ENCODE measurements at places on chromosomes 16 and 17.

DNA sequence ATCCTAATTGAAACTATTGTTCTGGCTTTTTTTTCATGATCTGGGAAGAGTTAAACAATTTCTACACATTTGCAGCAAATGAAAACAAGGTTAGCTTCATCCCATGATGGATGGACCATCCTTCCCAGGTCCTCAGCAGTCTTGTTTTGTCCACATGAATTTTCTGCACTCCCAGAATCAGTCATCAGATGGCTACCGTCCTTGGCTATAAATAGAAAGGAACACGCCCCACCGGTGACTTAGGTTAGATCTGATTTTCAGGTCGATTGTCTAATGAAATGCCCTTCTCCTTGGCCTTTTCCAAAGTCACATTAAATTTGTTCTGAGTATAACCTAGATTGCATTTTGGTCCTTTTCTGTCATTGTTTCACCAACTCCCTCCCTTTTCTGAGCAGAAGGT, 41.4 kb upstream of the NOL11 start:
- H3K36me3 ChIP-seq, result peaks cover 6% of the 10 kb centered on the region
- no peak overlapping the region for H3K27ac ChIP-seq
- H3K4me1 ChIP-seq, result peaks cover 6% of the 10 kb centered on the region
- DNase-seq, result no peak
- H3K27me3 ChIP-seq, result no peaks in the 10 kb centered on the region
- no peak overlapping the region for H3K4me3 ChIP-seq

- peaks cover 29% of the 10 kb centered on the region for H3K27me3 ChIP-seq
- no peak overlapping the region for H3K4me3 ChIP-seq
- H3K27ac ChIP-seq, result no peak overlapping the region
- peaks cover 9% of the 10 kb centered on the region for H3K4me1 ChIP-seq
- no peak for DNase-seq
- no peaks in the 10 kb centered on the region for H3K36me3 ChIP-seq
These were observed 160.0 kb downstream of the MRM1 start for GRCh38 chr17:36761203-36761950.

DNA sequence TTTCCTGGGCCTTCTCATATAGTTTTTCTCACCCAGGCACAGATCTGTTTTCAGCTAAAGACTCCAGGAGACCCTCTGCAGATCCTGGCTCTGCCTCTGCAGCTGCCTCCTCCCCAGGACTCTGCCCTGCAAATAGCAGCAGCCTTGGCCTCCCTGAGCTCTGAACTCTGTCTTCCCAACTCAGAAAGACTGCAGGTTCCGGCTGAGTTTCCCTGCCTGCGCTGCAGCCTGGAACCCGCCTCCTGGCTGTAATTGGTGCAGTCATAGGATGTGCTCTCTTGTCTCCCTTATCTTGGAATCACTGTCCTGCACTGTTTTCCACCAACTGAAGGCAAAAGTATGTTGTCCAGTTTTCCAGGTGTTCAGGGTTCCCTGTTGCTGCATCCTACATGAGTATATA, 14.3 kb upstream of the DNASE1 start:
- H3K4me1 ChIP-seq, result peaks cover 31% of the 10 kb centered on the region
- peaks cover 7% of the 10 kb centered on the region for H3K36me3 ChIP-seq
- peak overlapping the region; percentile 3 for H3K4me3 ChIP-seq
- no peak overlapping the region for H3K27ac ChIP-seq

- DNase-seq, result no peak
- H3K4me3 ChIP-seq, result peak overlapping the region; percentile 93
- H3K4me1 ChIP-seq, result peaks cover 25% of the 10 kb centered on the region
These were observed 944 bp upstream of the MARF1 start for GRCh38 chr16:15643946-15644250.

- H3K27me3 ChIP-seq, result peaks cover 16% of the 10 kb centered on the region
- no peaks in the 10 kb centered on the region for H3K36me3 ChIP-seq
- no peaks in the 10 kb centered on the region for H3K4me1 ChIP-seq
- DNase-seq, result no peak
These were observed 19.7 kb upstream of the NUP93 start for GRCh38 chr16:56710181-56710737.

DNA sequence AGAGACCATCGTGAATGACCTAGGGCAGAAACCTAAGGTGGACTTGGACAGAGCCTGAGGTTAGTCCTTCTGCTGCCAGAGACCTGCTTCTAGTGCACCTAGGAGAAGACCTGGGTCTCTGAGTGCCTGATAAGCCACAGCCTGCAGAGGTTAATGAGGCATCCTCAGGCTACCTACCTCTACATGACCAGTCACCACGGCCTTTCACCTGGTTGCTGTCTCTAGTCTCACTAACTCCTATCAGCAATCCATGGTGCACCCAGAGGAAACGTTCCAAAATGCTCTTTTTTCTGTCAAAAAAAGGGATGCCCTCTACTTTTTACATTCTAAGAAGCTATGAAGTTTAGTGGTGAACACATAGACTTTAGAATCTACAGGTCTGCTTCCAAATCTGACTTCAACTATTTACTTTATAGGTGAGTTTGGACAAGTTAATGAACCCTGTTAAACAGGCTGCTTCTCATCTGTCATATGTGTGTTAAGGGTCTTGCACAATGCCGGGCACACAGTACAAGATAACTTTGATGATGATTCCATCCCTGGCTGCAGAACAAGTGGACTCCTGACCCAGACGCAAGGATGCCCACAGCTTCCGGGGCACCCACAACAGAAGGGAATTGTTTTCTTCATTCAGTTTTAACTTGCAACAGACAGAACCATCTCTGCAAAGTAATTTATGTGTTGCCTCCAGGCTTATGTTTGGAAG, 469.9 kb upstream of the CDH5 start:
- no peaks in the 10 kb centered on the region for H3K36me3 ChIP-seq
- no peak overlapping the region for H3K27ac ChIP-seq
- peaks cover 5% of the 10 kb centered on the region for H3K27me3 ChIP-seq
- H3K4me3 ChIP-seq, result no peak overlapping the region
- peaks cover 1% of the 10 kb centered on the region for H3K4me1 ChIP-seq
- DNase-seq, result no peak

DNA sequence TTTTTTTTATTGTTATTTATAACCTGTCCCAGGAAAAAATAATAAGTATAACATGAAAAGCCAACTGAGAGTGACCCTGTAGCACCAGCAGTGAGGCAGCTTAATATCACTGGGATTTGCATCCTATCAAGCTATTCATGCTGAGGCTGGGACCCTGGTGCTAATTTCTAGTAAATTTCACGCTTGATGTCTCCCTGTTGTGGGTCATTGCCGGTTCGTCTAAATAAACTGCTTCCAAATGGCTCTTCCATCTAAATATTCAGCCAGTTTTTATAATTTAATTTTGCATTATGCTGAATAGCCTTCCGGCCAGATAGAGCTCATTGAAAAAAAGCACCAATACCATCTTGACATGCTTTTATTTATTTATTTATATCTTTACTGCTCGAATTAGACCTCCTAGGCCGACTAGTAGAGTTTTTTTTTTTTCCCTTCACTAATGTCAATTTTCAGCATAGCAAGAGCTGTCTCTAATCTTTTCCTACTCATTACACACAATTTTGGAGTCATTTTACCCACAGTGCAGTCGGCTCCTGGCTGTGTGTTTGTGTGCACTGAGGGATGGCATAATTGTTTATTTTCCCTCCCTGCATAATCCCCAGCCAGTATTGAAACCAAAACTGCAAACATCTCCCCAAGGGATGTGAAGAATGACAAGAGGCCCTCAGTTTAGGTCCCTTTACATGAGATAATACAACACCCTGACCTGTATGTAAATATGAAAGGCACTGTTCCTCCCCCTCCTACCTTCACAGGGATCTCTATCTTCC, 168.8 kb downstream of the AATF start:
- H3K27me3 ChIP-seq, result no peaks in the 10 kb centered on the region
- no peak overlapping the region for H3K4me3 ChIP-seq
- H3K4me1 ChIP-seq, result peaks cover 23% of the 10 kb centered on the region
- peaks cover 37% of the 10 kb centered on the region for H3K36me3 ChIP-seq

DNA sequence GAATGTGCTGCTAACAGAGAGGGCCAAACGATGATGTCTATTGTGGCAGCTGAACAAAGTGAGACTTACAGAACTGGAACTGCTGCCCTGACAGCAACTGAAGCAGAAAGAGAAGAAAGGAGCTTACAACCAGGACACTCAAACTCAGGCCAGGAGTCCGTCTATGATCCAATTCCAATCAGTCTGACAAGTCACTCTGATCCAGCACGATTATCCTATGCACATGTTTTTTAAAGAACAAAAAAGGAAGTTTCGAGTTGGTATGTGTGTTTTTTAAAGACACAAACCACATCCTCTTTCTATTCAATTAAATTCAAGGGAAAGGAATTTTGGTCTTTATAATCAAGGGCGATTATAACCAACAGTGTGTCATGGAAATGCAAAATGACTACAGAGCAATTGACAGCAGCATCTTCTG, 42.4 kb upstream of the MTMR4 start:
- H3K27me3 ChIP-seq, result peaks cover 3% of the 10 kb centered on the region
- H3K36me3 ChIP-seq, result no peaks in the 10 kb centered on the region
- H3K4me1 ChIP-seq, result no peaks in the 10 kb centered on the region
- no peak overlapping the region for H3K4me3 ChIP-seq
- no peak overlapping the region for H3K27ac ChIP-seq
- DNase-seq, result no peak

DNA sequence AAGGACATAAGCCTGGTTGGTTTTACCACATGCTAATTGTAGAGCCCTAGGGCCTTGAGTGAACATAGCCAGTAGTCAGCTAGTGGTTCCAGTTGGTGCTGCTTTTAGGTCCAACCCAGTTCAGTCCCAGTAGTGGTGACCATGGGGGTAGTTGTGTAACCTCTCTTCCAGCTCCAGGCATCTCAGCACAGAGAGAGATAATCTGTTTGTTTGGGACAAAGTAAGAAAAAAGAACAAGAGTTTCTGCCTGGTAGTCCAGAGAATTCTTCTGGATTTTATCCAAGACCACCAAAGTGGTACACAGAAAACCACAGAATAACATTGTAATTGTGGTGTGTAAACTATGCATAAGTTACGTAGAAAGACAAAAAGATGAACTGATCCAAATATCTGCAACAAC, 5.2 kb upstream of the CCL13 start:
- no peak for DNase-seq
- no peak overlapping the region for H3K4me3 ChIP-seq

GRCh38 chr17:43469145-43469544, 14.6 kb upstream of the DHX8 start:
- H3K27me3 ChIP-seq, result peaks cover 5% of the 10 kb centered on the region
- no peak overlapping the region for H3K4me3 ChIP-seq
- peaks cover 19% of the 10 kb centered on the region for H3K4me1 ChIP-seq

DNA sequence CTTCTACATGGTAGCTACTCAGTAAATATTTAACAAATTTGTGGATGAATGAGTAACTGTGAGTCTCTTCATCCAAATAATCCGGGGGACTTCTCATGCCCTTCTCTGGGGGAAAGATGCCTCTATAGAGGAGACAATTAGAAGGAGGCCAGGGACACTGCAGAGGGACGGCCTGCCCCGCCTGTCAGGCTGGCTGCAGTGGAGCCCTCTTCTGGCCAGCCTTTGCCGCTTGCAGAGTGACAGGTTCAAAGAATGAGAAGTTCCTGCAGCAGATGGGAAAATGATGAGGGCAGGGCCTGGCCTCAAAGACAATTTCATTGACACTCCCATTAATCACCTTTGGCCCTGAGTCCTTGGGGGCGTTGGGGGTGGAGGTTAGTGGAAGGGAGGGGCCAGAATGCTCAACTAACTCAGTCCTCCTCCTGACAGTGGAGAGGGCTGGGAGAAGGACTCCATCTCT, 339.0 kb downstream of the MAF start:
- H3K4me1 ChIP-seq, result peaks cover 8% of the 10 kb centered on the region
- H3K4me3 ChIP-seq, result no peak overlapping the region
- no peaks in the 10 kb centered on the region for H3K36me3 ChIP-seq

DNA sequence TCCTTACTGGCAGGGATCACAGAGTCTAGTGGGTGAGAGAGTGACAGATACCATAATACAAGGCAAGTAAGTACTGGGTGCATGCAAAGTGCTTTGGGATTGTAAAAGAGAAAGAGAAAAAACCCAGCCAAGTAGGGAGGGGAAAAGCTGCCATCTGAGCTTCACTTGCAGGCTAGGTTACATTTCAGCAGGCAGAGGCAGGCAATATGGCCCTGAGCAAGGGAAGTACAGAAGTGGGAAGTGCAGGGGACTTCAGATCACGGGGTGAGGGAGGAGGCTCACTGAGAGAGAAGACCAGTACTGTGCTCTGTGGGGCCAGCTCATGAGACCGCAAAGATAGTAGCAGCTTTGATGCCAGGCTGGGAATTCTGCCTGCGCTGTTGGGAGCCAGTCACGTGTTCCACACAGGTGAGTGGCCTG, 230.6 kb downstream of the MSI2 start:
- H3K4me3 ChIP-seq, result peak overlapping the region; percentile 37
- H3K27ac ChIP-seq, result peak overlapping the region; percentile 2
- peaks cover 19% of the 10 kb centered on the region for H3K36me3 ChIP-seq
- no peaks in the 10 kb centered on the region for H3K27me3 ChIP-seq
- peaks cover 75% of the 10 kb centered on the region for H3K4me1 ChIP-seq

Data from type B pancreatic cell (in vitro differentiated cells).